ENCODE measurements at places on chromosomes 13 and 19. TPM values are rescaled to one million over a fixed set of nuclear protein-coding genes. Genes with fewer than 3 reads are reported as not detected.

The PRR36 gene
- 0.72 TPM for total RNA-seq

The GJB6 gene
- 0.29 TPM for total RNA-seq

The OXGR1 gene
- not detected for total RNA-seq

The TRPC4 gene
- 7.0 TPM for total RNA-seq

The SHISA7 gene
- 0.17 TPM for total RNA-seq

The SLC39A3 gene
- 53.1 TPM for total RNA-seq

The CERS1 gene
- 0.87 TPM for total RNA-seq

The AKT2 gene
- total RNA-seq, result 77.0 TPM

The JSRP1 gene
- 3.5 TPM for total RNA-seq
